ENCODE measurements at places on chromosomes 3 and 15.

GRCh38 chr15:65374334-65374733 lies 3.5 kb downstream of the IGDCC3 start:
- DNase-seq: no peak

DNA sequence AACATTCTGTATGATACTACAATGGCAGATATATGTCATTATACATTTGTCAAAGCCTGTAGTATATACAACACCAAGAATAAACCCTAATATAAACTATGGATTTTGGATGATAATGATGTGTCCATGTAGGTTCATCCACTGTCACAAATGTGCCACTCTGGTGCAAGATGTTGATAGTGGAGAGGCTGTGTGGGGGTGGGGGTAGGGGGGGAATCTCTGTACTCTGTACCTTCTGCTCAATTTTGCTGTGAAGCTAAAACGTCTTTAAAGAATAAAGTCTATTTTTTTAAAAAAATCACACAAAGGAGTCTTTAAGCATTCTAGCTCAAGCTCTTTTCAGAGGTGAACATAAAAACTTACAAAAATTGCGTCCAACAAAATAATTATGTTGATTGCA lies 88.2 kb upstream of the ABI3BP start:
- DNase-seq: no peak

DNA sequence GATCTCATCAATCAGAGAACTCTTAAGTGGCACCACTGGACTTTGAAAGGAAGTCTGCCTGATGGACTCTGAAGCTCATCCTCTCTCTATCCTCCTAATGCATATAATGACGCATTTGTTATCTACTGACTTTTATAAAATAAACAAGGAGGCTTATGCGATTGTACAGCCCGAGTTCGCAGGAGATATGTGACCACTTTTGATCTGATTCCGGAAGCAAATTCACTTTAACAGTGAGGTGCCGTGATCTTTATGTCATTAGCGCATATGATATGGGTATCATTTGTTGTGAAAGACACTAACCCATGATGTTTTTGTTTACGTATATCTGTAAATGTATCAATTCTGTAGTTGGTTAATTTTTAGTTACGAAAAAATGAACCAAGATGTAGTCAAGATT lies 427 bp upstream of the RNF111 start:
- DNase-seq: no peak

- no peak for DNase-seq
Measured at GRCh38 chr3:122353215-122353614, 28.2 kb downstream of the CSTA start.

GRCh38 chr15:98286831-98287230 lies 326.3 kb downstream of the ARRDC4 start:
- no peak for DNase-seq

GRCh38 chr3:46504789-46505188 lies 7.0 kb downstream of the RTP3 start:
- peak; percentile 55 for DNase-seq

- no peak for DNase-seq
Measured at GRCh38 chr15:60656481-60656880, 177.5 kb upstream of the ICE2 start.

GRCh38 chr3:113304856-113305540 lies 93.6 kb downstream of the BOC start:
- no peak for DNase-seq

GRCh38 chr3:204102-204501 lies 7.5 kb downstream of the CHL1 start:
- no peak for DNase-seq

- no peak for DNase-seq
Measured at GRCh38 chr15:80090879-80091503, 31.5 kb downstream of the ZFAND6 start.

- no peak for DNase-seq
Measured at GRCh38 chr3:55658270-55658669, 171.2 kb upstream of the WNT5A start.

- DNase-seq: no peak
Measured at GRCh38 chr15:101669744-101670143, 17.6 kb upstream of the TM2D3 start.

DNA sequence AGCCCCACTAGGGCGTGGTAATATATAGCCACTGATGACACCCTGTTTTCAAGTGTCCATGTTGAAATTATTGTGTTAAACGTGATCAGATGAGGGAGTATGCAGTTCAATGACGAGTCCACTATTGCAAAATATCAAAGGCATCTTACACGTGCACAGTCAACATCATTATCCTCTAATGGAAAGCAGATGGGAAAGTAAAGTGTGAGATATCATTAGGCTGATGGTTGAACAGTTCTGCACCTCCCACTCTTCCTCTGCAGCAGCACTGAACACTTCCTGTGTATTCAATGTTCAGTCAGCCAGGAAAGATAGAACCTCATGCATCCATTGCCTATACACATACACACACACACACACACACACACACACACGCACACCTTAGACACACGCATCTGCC lies 431.8 kb upstream of the CCDC54 start:
- DNase-seq: no peak

GRCh38 chr3:49723296-49723627 lies 489 bp downstream of the GMPPB start:
- peak; percentile 56 for DNase-seq

GRCh38 chr3:145864336-145864735 lies 296.6 kb downstream of the PLOD2 start:
- no peak for DNase-seq

DNA sequence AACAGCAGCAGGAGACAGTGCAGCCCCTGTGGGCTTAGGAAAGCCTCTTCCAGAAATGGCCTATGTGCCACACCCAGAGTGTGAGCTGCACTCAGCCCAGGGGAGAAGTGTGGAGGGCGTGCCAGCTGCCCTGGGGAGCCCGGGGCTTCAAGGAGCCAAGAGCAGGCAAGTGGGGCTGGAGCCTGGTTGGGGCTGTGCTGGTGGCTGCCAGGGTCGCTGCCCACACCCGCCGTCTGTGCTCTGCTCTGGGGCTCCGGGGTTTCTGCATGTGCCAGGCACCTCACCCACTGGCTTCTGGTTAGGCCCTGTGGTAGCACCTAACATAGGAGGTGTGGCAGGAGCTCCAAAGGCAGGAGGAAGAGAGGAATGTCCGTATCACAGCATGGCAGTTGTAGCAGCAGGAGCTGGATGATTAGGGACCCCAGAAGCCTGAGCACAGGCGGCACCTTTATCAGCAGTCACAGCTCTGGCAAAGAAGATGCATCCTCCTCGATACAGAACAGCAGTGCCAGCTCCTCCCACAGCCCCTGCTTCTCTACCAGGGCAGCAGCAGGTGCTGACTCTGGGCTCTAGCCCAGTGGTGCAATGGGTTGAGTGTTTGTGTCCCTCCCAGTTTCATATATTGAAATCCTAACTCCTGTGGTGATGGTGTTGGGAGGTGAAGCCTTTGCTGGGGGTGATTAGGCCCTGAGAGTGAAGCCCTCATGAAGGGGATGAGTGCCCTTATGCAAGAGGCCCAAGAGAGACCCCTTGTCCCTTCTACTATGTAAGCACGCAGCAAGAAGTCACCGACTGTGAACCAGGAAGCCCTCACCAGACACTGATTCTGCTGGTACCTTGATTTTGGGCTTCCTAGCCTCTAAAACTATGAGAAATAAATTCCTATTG lies 70.0 kb upstream of the KLF13 start:
- no peak for DNase-seq

GRCh38 chr15:88622605-88622975 lies 1.4 kb downstream of the AEN start:
- no peak for DNase-seq

- DNase-seq: no peak
Measured at GRCh38 chr3:98670020-98670419, 76.6 kb upstream of the CPOX start.

DNA sequence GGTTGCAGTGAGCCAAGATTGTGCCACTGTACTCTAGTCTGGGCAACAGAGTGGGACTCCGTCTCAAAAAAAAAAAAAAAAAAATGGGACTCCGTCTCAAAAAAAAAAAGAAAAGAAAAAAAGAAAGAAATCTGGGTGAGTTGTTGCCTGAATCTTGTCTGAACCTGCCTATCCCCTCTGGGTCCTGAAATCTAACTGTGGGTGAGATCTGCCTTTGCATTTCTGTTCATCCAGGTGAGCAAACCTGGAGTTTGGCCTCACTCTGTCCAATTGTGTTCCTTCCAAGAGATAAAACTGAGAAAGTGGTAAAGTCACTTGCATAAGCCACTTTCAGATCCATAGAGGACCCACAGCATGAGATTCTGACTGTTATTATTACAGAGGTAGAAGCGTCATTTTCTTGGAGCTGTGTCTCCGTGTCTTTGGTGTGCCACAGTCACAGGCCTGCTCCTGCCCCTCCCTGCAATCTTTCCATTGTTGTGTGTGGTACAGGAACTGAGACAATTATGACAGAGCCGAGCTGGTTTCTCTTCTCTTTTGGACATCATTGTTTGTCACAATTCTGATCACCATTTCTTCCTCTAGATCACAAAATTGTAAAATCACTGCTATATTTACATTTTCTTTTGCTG lies 235.9 kb downstream of the LPP start:
- DNase-seq: no peak

DNA sequence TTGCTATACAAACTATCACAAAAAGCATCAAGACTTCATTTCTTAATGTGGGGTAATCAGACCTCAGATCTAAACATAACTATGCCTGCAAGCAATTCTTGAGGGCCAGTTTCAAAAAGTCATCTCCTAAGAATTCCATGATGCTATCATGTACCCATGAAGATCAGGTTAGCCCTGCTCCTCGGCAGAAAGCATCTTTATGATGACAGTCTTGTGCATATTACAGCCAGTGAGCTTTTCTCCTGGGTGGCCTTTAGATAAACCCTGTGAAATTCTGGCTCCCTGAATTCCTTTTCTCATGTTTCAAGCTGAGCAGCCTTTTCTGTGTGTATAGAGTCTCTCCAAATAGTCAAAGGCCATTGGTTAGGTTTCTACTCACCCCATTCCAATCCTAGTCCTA lies 201.9 kb upstream of the MCTP2 start:
- DNase-seq: no peak

DNA sequence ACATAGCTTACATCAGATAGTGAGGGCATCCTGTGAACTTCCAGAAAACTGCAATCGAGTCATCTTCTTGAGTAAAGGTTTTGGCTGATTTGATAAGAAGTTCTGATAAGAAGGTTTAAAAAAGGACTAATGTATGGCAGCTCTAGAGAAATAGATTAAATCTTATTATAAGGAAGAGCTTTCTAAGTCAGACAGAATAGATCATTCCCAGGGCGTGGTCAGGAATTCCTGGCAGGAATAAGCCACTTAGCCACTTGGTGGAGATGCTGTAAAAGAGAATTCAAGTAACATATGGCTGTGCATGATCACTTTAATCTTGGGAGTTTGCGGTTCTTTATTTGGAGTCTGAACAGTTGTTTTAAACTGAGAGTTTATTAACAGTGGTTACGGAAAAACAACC lies 17.4 kb downstream of the PGBD4 start:
- DNase-seq: no peak

DNA sequence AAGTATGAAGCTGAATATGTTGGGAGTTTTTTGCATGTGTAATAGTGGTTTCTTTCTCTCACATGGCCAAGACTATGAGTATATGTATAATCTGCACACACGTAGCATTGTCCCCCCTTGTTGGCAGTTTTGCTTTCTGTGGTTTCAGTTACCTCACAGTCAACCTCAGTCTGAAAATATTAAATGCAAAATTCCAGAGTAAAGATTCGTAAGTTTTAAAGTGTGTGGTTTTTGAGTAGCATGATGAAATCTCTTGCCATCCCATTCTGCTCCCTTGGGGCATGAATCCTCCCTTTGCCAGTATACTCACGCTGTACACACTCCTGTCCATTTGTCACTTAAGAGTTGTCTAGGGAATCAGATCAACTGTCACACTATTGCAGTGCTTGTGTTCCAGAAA lies 742.0 kb upstream of the CCDC54 start:
- DNase-seq: no peak

- DNase-seq: no peak
Measured at GRCh38 chr3:25086721-25087120, 341.3 kb upstream of the RARB start.

DNA sequence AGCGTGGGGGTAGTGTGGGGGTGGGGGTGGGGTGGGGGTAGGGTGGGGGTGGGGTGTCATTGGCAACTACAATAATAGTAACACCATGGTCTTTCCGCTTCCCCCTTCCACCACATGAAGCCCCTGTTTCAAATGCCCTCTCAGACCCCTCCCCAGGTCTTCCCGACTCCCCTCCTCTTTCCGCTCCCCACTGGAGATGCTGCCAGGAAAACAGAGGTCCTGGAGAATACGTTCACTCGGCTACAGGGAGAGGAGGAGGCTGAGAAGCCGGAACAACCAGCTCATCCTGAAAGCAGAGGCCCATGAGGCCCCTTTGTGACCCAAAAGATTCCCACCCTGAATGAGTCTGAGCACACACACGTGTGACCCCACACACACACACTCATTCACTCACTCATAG lies 75.4 kb downstream of the CPN2 start:
- DNase-seq: no peak

GRCh38 chr3:176514297-176514696 lies 683.0 kb downstream of the TBL1XR1 start:
- DNase-seq: no peak

- no peak for DNase-seq
Measured at GRCh38 chr3:65497236-65497635, 541.5 kb downstream of the MAGI1 start.

GRCh38 chr3:127566833-127567232 lies 23.7 kb downstream of the TPRA1 start:
- no peak for DNase-seq

DNA sequence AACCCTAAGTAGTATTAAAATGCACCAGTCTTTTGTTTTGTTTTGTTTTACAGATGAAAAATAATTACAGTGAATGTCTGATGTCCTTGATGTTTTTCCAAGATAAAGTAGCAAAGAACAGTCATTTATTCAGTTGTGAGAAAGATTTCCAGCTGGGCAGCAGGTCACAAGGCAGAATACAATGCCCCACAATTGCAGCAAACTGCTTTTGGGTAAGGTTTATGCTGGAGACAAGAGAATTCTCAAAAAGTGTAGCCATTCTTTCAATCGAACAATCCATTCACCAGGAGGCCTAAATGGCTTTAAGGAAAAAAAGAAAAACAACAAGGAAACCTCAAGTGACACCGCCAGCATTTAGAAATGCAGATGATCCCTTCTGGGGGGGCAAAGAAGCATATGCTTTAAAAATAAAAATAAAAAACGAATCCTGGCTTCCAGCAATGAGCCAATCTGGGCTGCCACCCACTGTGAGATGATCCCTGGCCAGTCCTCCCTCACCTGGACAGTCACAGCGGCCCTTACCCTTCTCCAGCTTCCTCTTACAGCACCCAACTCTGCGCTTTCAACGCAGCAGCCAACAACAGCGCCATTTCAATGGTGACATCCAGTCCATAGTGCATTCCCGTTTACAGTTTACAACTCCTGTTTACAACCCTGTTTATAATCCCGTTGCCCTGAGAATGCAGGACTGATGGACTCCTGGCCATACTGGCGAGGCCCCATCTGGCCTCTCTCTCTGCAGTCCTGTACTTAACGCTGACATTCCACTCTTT lies 25.7 kb upstream of the WNT5A start:
- DNase-seq: no peak

GRCh38 chr3:194134757-194135515 lies 1.0 kb upstream of the HES1 start:
- peak; percentile 79 for DNase-seq

Measured in stimulated activated CD4-positive, alpha-beta T cell treated with anti-CD3 and anti-CD28 coated beads, Interleukin-4, amount 100 ng/mL, for 4 hours (primary cell).